ENCODE measurements at places on chromosomes 2 and 18. TPM values are rescaled to one million over a fixed set of nuclear protein-coding genes. Genes with fewer than 3 reads are reported as not detected.

GRCh38 chr2:29744976-29745375 lies 176.4 kb downstream of the ALK start:
- no peak for DNase-seq

GRCh38 chr2:222751821-222752719 lies 80.6 kb downstream of the MOGAT1 start:
- DNase-seq = no peak

PRKAG3 gene
- not detected for total RNA-seq

GRCh38 chr2:146659976-146660375 lies 1184.9 kb upstream of the ACVR2A start:
- DNase-seq = no peak

GRCh38 chr2:6412533-6413091 lies 453.1 kb downstream of the CMPK2 start:
- no peak for DNase-seq

GRCh38 chr2:204313256-204313655 lies 232.0 kb upstream of the PARD3B start:
- no peak for DNase-seq

All from esophagus muscularis mucosa (tissue), 4 donors.